ENCODE measurements at places on chromosomes 3 and 15. TPM values are rescaled to one million over a fixed set of nuclear protein-coding genes. Genes with fewer than 3 reads are reported as not detected.

The PATL2 gene
- total RNA-seq, result not detected

The ETV5 gene
- 17.5 TPM for total RNA-seq

The RPP25 gene
- 3.3 TPM for total RNA-seq

The SMCO1 gene
- total RNA-seq, result not detected

The SEMA5B gene
- total RNA-seq, result not detected

The ATP1B3 gene
- total RNA-seq, result 39.8 TPM

The P2RY14 gene
- total RNA-seq, result not detected

The KBTBD13 gene
- total RNA-seq, result not detected

The ZNF774 gene
- total RNA-seq, result 2.4 TPM

The ITPKA gene
- 9.7 TPM for total RNA-seq

The CCDC13 gene
- 0.17 TPM for total RNA-seq

The SLC2A2 gene
- 13.0 TPM for total RNA-seq

The ATP2C1 gene
- 348 TPM for total RNA-seq

The SI gene
- total RNA-seq, result not detected

The SPINK8 gene
- total RNA-seq, result not detected

The LRTM1 gene
- not detected for total RNA-seq

The GOLGA6L1 gene
- total RNA-seq, result not detected

The FBXO45 gene
- total RNA-seq, result 11.3 TPM

The NUP210 gene
- 3.6 TPM for total RNA-seq

The FRMD5 gene
- 4.9 TPM for total RNA-seq

The AHSG gene
- not detected for total RNA-seq

The SOX14 gene
- not detected for total RNA-seq

The ACKR2 gene
- 2.9 TPM for total RNA-seq

The CYB561D2 gene
- total RNA-seq, result 45.7 TPM

The PLA2G4E gene
- not detected for total RNA-seq

The ALDH1A3 gene
- 60.3 TPM for total RNA-seq

The TGM4 gene
- 0.35 TPM for total RNA-seq

The GUCA1C gene
- total RNA-seq, result 3.9 TPM

Measured in renal cortical epithelial cell (primary cell).